Stimulated activated CD4-positive, alpha-beta T cell treated with anti-CD3 and anti-CD28 coated beads, TNF-alpha, amount 100 ng/mL, for 24 hours (primary cell): ENCODE measurements at places on chromosomes 13 and 19.
A peak's percentile ranks its signal among the peaks of the same experiment; 100 is the strongest.

DNA sequence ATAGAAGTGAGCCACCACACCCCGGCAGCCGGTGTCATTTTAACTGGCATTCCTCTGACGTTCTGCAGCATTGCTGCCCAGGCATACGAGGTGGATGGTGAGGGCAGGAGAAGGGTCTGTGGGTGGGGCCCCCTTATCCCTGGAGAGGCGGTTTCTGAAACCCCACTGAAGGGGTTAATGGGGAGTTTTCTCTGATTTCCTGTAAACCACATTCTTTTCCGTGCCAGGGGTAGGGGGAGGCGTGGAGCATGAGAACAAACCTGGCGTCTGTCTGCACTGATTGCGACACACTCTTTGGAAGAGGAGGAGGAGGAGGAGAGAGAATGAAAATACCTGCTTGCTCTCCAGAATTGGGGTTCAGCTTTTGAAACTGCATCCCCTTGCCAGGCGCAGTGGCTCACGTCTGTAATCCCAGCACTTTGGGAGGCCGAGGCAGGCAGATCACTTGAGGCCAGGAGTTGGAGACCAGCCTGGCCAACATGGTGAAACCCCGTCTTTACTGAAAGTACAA is 2.7 kb upstream of the C3 start:
- DNase-seq, result no peak

DNA sequence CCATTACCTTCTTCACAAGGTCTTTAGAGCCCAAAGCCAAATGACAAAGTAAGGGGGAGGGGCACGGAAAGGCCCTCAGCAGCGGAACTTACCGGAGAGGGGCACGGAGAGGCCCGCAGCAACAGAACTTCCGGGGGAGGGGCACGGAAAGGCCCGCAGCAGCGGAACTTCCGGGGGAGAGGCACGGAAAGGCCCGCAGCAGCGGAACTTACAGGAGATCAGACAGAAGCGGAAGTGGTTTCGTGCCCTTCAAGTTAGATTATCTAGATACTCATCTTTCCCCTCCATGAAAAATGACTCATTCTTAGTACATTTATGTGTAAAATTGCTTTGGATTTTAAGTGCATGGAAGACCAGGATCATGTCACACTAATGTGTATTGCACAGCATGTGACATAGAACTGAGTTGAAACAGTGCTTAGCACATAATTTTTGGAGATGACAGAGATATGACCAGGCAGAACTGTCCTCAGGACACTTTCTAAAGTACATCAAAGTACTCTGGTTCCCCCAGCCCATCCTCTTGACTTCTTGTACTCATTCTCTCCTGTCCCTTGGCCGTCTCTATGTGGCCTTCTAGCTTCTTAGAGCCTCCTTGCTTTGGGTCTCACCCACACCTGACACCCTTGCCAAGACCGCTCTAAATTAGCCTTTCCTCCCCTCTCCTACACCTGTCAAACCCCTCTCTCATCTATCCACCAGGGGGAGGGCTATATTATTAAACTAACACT is 25.7 kb upstream of the TPTE2 start:
- peak; percentile 73 for DNase-seq

DNA sequence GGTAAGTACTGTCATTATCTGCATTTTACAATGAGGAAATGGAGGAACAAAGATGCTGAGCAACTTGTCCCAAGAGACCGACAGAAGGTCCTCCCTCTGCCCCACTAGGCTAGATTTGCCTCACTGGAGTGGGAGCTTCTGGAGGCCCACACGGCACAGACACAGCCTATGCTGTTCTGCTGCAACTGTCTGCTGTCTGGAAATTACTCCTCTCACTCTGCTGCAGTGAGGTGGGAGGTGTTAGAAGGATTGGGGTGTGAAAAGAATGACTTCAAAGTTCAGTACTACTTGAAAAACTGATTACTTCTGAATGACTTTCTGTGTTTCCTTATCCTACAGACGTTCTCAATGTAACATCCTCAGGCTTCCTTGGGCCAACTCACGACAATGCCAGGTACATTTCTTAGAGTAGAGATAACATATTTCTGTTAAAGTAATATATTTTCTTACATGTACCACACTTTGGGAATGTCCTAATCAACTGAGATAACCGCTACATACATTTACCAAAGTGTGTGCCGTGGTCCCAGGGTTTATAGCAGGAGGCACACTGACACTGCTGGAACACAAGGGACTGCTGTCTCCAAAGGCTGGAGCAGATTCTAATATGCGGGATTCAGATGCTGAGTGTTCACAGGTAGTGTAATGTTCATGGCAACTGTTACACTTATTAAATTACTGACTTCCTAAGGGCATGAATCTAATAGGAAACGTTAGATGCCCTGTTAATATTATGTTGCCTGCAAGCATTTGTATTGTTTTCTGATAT is 53.5 kb upstream of the WASF3 start:
- no peak for DNase-seq

DNA sequence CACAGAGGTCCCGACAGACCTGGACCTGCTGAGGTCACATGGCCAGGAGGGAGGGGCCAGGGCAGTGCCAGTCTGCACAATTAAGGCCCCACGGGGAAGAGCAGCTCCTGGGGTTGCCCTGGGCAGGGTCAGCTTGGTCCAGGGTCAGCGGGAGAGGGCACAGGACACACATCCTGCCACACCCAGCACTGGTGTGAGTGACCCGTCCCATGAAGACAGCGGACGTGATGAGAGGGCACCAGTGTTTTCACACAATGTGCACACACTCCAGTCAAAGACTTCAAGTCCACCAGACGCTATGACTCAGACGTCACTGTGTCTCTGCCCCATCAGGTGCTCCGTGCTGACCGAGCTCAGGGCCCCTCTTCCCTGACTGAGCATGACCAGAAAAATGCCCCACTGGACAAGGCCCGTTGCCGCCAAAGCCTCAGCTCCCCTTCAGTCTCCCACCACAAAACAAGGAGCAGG is 4.2 kb downstream of the TMEM259 start:
- DNase-seq, result no peak

GRCh38 chr13:57682128-57682716 is 50.7 kb downstream of the PCDH17 start:
- DNase-seq, result no peak

DNA sequence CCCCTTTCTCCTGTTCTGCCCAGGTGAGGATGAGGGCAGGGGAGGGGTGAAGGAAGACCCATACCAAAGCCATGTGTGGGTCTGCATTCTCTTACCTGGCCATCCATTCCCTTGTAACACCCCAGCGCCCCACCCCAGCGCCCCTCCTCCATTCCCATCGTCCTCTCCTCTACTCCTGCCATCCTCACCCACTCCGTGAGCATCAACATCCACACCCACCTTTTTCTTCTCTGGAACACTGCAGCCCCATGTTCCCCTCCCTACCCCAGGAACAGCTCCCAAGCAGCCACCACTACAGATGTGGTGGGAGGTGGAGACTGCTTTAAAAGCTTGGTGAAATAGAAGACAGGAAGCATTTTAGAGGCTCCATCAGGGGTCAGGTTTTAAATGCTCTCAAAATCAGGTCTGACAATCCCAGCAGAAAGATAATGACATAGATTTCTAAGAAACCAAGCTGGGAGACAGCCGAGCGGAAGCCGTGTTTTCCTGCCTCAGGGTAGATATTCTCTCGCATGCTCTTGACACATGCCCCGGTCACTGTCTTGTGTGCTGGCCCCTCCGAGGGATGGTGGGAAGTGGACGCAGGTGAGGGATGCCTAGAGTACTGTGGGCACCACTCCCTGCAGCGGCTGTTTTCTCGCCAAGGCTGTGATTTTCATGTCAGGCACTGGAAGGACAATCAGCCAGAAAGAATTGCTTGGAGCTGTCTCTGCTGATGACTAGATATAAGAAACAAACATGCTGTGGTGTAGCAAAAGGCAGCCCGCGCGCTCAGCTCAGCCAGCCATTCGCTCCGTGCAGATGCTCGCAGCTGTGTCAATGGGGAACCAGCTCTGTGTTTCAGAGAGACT is 9.8 kb downstream of the MEDAG start:
- DNase-seq, result no peak

- DNase-seq, result no peak
These were observed 130.3 kb downstream of the USP12 start for GRCh38 chr13:27041341-27041740.
